NCI-H748 treated with DMSO at 0.1 percent for 48 hours (cell line): ENCODE measurements at places on chromosomes 6 and 20.

GRCh38 chr20:54335299-54335698 is 127.4 kb downstream of the PFDN4 start:
- no peak for DNase-seq

DNA sequence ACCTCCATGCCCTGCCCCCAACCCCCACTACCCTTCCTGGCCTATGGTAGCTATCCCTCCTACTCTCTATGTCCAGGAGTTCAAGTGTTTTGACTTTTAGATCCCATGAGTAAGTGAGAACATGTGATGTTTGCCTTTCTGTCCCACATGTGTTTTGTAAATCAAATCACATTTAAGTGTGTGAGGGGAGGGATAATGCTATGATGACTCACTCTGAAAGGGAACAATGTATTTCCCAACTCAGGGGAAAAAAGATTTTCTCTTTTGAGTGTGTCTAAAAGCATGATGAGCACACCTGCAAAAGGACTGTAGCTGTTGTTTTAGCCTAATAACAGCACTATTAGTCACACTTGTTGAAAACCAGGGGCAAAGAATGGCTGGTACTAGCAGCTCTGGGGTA is 193.7 kb downstream of the GJA10 start:
- no peak for DNase-seq

DNA sequence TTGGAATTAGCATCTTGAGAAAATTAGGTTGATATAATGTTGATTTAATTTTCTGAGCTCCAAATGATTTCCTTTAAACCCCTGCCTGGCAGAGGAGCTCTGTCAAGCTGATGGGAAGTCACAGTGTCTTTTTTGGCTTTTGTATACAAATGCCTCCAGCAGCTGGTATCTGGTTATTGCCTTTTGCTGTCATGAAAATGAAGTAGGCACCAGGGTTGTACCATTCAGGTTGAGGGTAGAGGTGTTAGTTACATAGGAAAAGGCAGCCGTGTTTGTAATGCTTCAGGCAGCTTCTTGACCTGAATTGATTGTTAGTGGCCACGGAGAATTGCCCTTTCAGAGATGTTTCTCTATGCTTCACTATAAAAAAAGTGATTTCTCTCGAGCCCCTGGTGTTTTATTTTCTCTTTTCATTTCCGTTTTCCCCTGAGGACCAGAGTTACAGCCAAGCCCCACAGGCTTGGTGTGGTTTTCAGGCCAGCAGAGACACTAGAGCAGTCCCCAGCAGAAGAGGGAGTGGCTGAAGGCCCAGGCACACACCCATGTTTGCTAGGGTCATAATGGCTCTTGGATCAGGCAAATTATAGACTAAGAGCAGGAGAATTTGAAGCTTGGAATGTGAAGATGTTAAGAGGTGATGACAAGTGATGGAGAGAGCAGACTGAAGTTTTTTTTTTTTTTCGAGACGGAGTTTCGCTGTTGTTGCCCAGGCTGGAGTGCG is 21.6 kb downstream of the CMTR1 start:
- no peak for DNase-seq

DNA sequence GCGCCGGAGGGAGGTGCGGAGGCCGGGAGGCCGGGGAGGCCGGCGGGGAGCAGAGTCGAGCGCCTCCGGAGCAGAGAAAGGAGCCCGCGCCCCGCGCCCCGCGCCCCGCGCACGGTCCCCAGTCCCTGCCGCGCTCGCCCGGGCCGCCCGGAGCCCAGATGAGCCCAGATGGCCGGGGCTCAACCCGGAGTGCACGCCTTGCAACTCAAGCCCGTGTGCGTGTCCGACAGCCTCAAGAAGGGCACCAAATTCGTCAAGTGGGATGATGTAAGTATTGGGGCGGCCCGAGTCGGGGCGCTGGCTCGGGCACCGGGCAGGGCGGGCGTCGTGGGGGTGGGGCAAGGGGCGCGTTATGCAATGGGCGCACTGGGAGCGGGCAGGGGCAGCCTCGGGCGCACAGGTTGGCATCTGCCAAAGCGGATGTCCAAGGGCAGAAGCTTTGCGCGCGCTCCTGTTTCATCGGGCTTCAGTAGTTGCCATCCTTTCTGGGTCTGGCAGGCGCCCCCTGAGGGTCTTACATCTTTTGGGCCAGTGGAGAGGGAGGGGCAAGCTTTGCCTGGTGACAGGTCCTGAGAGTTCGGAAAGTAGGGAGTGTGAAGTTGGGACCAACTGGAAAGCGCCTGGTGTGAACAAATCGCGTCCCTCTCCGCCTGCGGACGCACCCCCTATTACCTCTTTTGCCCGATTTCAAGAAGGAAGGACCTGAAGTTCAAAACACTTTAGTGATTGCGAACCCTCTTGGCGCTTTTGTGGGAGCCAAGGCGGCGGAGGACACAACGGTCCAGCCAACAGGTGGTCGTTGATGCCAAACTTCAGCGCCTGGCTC is 631 bp downstream of the PLCB1 start:
- peak; percentile 46 for DNase-seq

GRCh38 chr20:45337367-45338120 is 10.7 kb downstream of the SDC4 start:
- no peak for DNase-seq

DNA sequence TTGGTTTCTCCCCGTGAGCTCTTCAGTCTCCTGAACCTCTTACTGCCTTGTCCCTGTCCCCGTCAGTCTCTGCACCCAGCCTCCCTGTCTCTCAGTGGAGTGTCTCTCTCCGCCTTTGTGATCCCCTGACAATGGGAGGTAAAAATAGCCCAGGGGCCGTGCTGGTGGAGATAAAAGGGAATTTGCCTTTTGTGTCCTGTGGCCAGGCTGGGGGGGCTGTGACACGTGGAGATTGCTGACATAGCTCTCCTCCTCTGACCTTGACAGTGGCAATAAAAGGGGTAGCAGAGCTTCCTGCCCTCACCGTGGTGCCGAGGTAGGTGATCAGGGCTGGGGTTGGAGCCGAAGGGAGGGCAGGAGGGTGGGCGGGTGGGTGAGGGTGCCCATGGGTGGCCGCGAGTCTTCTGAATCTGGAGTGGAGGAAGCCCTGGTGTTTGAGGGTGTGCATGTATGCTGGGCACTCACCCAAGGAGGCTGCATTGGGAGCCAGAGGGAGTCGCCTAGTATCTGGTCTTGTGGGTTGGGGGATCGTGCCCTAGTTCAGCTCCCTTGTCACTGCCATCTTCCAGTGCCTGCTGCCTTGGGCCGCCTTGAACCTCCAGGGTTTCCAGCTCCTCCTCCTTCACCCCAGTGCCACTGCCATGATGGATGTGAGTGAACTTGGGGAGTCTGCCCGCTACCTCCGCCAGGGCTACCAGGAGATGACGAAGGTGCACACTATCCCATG is 21.9 kb downstream of the MYH7B start:
- no peak for DNase-seq

GRCh38 chr20:63750807-63751470 is 11.4 kb downstream of the SLC2A4RG start:
- no peak for DNase-seq

DNA sequence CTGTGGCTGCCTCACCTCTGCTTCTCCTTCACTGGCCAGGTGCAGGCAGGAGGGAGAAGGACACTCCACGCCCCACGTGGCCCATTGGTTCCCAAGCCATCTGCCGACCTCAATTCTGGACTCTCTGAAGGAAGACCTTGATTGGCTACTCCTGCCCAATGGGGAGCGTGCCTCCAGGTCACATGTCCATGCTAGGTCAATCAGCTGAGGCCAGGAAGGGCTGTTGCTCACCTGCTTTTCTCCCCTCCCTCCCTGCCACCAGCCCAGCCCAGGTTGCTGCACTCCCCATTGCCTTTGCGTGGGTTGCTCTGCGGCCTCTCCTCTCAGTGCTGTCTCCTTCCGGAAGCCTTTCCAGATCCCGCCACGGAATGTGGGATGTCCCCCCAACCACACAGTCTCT is 21.9 kb upstream of the CDH4 start:
- DNase-seq: no peak

- no peak for DNase-seq
These were observed 212.5 kb downstream of the CDH4 start for GRCh38 chr20:61464307-61465303.

DNA sequence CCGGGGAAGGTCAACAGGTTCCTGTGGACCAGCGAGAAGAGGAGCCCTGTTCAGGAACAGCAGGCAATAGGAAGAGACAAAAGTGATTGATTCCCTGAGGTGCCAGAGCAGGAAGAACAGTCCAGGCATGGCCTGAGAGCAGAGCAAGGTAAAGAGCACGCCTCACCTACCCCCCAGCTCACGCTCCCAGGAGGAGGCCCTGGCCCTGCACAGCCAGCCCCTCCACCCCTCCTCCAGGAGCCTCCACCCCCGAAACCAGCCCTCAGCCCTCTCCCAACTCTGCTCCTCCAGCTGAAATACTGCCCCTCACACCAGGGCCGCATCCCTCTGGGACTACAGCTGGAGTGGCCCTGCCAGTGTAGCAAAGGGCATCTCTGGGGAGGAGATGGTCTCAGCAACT is 181.9 kb upstream of the QKI start:
- DNase-seq: no peak

DNA sequence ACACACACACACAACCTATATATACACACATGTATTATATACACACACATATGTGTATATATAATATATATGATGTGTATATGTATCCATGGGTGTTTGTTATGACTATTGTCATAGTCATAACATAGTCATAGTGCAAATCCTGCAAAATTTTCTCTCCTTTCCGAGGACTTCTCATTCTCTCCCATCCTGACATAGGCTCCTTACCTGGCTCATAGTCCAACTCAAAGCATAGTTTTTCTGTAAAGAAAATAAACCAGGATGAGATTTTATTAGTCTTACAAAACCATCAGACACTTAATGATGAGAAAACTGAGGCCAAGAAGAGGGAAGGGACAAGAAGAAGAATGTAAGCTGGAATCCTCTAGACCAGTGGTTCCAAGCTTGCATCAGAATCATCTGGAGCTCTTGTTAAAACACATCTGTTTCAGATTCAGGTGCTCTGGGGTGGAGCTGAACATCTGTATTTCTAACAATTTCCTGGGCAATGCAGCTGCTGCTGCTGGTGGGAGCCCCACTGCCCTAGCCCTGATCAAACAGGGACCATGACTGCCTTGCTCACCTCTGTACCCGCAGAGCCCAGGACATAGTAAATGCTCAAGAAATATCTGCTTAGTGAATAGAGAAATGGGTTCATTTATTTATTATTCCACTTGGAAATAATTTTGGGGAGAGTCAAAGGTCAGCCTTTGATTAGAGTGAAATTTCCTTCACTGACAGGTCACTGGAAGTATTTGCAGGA is 5.3 kb downstream of the TRIM10 start:
- no peak for DNase-seq

- DNase-seq: no peak
These were observed 67.5 kb downstream of the BFSP1 start for GRCh38 chr20:17463711-17464110.

- no peak for DNase-seq
These were observed 664 bp upstream of the BAG6 start for GRCh38 chr6:31652925-31653724.

DNA sequence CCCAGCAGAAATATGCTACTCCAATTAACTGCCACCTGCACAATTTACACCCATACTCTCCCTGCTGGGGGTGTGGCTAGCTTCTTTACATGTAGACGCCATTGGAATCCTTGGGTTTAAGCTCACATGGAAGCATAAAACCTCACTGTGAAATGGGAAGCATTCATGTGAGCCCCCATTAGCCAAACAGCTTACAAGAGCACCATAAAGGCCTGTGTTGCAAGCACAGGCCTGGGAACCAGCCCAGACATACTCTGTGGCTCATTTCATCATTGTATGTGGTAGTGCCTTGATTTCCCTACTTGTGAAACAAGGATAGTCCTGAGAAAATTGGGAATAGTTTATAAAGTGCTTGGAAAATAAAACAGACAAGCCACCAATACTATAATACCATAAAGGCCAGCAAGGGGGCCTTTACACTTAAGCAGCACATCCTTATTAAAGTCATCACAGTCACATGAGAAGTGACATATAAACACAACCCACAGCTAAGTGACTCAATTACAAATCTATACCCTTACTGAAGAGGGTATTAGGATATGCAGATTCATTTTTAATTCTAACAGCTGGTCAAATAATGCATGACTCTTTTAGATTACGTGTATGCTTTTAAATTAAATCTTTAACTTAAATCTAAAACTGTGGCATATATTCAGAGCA is 6.8 kb downstream of the ADNP start:
- no peak for DNase-seq

GRCh38 chr20:3382836-3383235 is 24.6 kb downstream of the DNAAF9 start:
- DNase-seq: no peak

DNA sequence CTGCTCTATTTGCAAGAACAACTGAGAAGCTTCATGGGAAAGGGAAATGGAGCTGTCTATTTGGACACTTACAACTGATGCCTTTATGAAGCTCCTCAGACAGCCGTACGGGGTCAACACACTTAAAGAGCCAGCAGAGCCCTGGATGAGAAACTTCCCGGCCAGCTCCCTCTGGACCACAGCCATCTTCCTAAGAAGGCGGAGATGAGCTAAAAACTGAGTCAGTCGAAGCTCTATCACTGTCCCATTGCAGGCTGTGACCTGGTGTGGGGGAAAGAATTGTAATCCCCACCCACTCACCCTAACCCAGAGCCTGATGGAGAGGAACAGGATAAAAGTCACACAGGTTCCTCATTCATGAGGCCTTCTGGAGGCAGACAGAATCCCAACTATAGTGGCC is 360.4 kb upstream of the JARID2 start:
- no peak for DNase-seq

DNA sequence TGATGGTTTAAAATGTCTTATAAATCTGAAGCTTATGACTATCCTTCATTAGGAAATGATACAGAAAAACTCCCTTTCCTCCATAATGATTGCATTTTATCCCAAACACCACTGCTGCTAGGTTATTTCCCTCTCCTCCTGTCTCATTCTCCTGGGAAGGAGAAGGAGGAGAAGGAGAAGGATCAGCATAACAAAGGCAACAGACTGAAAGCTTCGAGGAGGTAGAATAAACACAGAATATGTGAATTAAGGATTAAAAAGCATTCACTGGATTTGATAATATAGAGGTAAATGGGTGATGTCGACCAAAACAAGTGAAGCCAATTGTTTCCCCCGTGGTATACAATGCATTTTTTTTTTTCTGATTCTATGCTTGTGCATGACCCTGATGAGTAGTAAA is 82.0 kb downstream of the WASF1 start:
- no peak for DNase-seq

GRCh38 chr6:38843798-38844197 is 128.7 kb downstream of the DNAH8 start:
- no peak for DNase-seq

- DNase-seq: no peak
These were observed 1159.8 kb upstream of the EYS start for GRCh38 chr6:66866801-66867200.
